Activated CD4-positive, CD25-positive, alpha-beta regulatory T cell (primary cell): ENCODE measurements at places on chromosomes 2 and 18.

- no peak for DNase-seq
Measured at GRCh38 chr2:109535217-109535946, 78.4 kb downstream of the SEPTIN10 start.

- no peak for DNase-seq
Measured at GRCh38 chr18:54983041-54983686, 23.9 kb upstream of the CCDC68 start.

- no peak for DNase-seq
Measured at GRCh38 chr2:50535971-50536759, 495.8 kb downstream of the NRXN1 start.

GRCh38 chr2:8138923-8139667, 542.8 kb upstream of the ID2 start:
- DNase-seq = no peak

- no peak for DNase-seq
Measured at GRCh38 chr2:49146401-49146800, 7.9 kb downstream of the FSHR start.

DNA sequence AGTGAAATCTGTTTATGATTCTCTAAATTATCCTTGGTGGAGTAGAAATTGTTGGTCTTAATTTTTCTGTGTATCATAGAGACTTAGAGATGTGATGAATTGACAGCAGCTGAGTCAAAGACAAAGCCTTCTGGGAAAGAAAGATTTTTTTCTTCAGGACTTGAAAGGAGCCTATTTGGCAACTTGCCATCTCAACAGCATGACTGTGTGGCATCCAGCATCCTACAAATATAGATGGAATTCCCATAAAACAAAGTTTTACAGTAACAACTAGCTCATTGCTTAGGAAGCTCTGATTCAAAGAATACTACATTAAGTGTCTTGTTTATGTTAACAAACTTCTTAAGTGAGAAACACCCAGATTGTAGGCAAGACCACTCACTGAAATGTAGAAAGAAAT, 79.2 kb upstream of the SETBP1 start:
- DNase-seq = no peak

GRCh38 chr2:171347591-171348032, 86.2 kb downstream of the METTL8 start:
- no peak for DNase-seq

DNA sequence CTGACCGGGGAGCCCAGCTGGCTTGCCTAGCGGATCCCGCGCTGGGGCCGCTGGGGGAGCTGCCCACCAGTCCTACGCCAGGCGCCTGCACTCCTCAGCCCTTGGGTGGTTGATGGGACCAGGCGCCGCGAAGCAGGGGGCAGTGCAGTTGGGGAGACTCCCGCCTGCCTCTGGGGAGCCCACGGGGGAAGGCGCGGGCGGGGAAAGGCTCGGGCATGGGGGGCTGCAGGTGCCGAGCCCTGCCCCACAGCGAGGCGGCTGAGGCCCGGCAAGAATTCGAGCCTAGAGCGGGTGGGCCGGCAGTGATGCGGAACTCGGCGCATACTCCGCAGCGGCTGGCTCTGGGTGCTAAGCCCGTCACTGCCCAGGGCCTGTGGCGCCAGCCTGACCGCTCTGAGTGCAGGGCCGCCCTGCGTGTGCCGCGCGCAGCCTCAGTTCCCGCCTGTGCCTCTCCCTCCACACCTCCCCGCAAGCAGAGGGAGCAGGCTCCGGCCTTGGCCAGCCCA, 249.1 kb upstream of the TEKT4 start:
- DNase-seq = no peak

DNA sequence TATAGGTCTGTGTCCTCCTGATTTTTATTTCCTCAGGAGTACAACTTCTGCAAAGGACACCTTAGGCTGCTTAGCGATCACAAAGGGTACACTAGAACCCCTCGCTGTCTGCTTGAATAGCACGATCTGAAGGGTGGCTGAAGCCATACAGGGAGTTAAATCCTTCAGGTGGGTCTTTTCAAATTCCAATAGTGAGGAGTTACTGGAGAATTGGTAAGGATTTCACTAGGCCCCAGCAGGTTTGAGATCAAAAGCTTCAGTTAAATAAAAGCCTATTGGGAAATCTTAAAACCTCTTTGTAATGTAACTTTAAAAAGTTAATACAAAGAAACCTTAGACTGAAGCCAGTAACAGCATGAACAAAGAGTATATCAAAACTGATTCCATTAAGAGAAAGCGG, 613.1 kb downstream of the ZEB2 start:
- DNase-seq = no peak

DNA sequence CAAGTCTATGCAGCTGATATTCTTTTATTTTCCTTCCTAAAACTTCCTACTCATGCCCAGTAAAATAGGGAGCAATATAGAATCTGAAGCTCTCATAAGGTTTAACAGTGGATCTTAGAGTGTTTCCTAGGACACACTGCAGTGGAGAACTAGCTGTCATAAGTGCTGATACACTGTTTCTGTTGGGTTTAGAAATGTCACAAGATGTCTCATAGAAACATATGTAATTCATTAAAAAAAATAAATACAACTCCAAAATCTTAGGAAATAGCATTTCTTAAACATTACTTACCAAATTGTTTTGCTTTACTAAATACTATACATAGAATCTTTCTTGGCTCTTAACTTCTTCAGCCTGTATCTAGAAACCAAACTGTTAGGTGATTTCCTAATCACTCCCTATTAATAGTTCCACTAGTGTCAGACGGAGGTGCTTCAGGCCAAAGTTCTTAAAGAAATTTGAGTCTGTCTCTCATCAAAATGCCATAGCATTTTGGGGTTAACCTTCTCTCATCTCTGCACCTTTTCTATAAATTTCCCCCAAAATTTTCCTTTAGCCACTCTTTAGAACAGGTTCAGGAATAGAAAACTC, 93.7 kb downstream of the CERKL start:
- no peak for DNase-seq

- DNase-seq = no peak
Measured at GRCh38 chr2:235663875-235664274, 170.0 kb downstream of the AGAP1 start.

DNA sequence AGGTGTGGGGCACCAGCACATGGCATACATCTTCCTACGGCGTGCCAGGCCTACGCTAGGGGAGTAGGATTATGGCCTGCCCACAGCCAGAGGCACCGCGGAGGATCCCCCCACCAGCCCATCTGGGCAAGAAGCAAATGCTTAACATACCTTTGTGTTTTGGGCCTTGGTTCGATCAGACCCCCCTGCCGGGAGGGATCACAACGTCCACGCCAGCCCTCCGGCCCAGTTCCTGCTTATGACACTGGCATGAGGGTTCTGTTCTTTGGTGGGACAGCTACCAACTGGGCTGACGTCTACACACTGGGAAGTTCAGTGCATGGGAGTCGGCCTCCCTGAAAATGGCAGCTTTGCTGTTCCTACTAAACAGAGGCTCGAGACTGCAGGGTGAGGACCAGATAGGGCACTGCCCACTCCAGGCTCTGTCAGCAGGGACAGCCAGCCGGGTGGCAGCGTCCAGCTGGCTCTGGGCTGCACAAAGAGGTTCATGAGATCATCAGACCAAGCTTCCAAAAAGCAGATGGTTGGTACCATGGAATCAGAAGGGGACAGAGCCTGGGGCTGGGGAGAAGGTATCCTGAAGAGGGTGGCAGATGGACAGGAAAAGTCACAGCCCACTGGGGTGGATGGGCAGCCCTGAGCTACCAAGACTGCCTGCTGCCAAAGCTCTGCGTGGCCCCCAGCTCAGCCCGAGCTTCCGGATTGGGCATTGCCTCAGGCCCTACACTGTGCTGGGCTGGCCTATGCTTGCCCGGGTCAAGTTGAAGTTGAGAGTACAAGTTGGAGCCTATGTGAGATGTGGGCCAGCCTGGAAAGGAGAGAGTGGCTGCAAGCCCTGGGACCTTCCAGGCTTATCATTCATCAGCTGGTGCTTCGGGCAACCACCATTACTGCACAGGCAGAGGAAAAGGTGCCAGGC, 61.7 kb upstream of the TEX51 start:
- DNase-seq = no peak

DNA sequence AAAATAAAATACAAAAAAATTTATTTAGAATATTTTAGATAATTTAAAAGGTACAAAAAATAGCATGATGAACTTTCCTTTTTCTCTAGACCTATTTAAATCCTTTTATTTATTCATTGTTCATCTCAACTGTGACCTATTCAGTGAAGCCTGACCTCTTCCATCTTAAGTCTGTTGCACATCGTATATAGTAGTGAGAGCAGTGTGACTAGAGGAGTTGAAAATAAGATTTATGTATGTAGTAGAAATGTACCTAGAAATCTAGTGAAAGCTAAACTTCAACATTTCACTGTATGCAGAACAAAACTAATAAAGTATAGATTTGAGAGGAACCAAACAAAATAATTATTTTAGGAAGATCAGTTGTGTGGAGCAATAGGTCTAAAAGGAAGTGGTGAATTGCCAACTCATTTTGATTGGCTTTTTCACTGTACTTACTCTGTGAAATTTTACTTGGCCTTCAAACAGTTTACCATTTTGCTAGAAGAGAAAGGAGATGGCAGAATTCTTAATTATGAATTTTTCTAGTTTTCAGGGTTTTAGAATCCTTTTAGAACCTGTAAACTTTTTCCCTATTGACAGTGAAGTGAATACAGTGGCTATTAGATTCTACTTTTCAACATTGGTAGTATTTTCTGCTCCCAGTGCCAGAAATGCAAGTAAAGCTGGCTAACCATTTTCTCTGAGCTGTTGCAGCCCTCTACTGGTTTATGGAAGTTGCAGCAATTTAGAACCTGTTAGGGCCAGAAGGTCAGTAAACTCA, 11.0 kb downstream of the ANKRD12 start:
- DNase-seq = no peak

DNA sequence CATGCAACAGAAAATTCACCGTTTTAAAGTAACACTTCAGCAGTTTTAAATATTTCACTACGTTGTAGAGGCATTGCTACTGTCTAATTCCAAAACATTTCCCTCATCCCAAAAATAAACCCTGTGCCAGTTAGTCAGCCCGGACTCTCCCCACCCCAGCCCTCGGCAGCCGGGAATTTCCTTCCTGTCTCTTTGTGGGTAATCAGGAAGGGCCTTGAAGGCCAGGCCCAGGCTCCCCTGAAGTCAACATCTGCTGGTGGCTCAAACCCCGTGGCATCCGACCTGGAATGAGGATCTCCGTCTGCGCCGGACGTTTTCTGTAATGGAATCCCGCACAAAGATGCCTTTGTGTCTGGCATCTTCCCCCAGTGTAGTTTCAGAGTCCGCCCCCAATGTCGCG, 219.6 kb downstream of the SNTG2 start:
- DNase-seq = no peak

DNA sequence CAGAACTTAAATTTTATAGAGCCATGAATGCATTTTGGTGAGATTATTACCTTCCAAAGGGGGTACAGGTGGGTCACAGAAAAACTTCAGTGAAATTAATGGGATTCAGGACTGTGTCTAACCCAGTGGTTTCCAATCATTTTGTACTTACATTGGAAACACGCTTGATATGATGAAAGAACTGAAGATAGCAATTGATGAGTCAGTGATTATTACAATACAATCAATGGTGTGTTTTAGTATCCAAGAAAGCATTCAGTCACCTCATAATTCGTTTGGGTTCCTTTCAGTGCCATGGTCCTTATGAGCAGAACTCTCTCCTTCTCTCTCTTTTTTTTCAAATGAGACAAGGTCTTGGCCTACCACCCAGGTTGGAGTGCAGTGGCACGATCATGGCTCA, 66.5 kb upstream of the IGFBP5 start:
- no peak for DNase-seq

- no peak for DNase-seq
Measured at GRCh38 chr18:36284671-36285295, 12.7 kb upstream of the FHOD3 start.

DNA sequence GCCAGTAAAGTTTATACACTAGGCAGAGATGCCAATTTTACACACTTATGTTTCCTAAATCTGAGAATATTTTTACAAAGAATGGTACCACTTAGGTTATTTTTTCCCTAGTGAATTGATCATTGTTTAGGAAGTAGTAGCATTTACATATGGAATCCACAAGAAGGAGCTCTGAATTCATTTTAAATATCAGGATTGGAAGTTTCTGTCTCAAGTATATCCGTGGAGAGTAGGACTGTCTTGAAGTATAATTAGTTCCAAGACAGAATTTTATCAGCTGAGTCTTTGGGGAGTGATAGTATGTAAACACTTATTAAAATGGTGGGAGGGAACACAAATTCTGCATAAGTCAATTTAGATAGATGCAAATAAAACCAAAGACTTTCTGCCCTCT, 82.3 kb upstream of the FAM98A start:
- no peak for DNase-seq

DNA sequence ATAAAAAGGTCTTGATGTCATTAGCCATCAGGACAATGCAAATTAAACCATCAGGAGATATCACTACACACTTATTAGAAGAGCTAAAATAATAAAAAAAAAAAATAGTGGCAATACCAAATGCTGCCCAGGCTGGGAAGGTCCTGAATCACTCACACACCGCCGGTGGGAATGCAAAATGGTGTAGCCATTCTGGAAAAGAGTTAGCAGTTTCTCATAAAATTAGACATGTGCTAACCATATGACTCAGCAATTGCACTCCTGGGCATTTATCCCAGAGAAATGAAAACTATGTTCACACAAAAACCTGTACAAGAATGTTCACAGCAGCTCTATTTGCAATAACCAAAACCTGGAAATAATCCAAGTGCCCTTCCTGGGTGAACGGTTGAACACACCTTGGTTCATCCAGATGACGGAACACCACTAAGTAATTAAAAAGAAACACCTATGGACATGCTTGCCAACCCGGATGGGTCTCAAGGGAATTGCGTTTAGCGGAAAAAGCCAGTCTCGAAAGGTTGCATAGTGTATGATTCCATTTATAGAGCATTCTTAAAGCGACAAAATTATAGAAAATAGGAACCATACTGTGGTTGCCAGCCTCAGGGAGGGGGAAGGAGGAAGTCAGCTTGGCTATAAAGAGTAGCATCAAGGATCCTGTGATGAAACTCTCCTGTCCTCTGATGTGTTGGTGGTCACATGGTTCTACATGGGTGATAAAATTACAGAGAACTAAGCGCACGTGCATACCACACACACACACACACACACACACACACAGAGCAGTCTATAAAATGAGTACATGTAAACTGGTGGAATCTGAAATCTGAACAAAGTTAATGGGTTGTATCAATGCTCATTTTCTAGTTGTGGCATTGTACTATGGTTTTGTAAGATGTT, 4.6 kb downstream of the MBP start:
- DNase-seq = no peak

- no peak for DNase-seq
Measured at GRCh38 chr2:128687565-128687964, 368.9 kb upstream of the HS6ST1 start.

GRCh38 chr2:144429396-144430112, 90.4 kb downstream of the ZEB2 start:
- no peak for DNase-seq

GRCh38 chr2:12718015-12718671, 1.4 kb downstream of the TRIB2 start:
- DNase-seq = no peak

GRCh38 chr2:240510513-240511210, 47.1 kb downstream of the ANKMY1 start:
- no peak for DNase-seq
